ENCODE measurements at places on chromosomes 4 and X.

DNA sequence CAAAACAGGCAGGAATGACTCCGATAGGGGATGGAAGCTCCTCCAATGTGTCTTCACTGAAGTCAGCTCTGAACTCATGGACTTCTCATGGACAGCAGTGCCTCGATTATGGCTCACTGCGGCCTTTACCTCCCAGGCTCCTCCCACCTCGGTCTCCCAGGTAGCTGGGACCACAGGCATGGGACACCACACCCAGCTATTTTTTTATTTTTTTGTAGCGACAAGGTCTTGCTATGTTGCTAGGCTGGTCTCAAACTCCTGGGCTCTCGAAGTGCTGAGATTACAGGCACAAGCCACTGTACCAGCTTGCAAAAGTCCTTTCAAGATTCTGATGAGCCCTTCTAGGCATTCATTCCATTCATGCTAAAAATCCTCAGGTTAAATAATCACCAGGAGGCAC is 181.5 kb downstream of the NSUN7 start:
- DNase-seq = no peak

- no peak for DNase-seq
Observed at GRCh38 chrX:17642891-17643290, 94.4 kb upstream of the SCML1 start.

GRCh38 chrX:52261125-52261462 is 76.4 kb downstream of the MAGED4 start:
- no peak for DNase-seq

DNA sequence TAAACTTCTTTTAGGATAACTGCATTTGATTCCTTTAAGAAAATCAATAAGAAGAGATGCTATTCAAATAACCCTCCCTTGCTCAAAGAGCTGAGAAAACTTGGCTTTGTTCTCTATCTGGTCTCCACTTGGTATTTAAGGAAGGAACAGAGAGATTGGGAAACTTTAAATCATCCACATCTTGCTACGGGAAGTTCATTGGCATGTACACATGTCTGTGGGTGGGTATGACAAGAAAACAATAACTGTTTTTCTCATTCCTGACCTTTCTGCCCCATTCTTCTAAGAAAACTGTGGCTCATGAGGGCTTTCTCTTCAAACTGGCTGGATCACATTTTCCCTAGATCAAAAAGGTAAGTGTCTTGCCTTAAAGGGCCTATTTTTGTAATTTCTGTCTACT is 6.0 kb downstream of the SEL1L3 start:
- no peak for DNase-seq

DNA sequence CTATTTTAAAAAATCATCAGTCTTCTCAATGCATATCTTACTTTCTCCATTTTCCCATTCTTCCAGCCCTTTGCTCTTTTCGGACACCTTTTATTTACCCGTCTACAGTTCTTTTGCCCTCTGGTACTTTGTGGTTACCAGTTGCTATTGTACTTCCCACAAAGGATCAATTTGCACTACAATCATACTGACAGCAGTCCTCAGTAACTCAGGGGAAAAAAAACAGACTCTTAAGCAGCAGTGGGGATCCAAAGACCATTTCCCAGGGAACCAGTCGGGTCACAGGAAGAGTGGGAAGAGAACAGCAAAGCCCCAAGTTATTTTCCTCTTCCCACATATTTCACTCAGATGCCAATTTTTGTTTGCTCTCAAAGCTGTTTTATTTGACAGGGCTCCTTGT is 23.1 kb downstream of the DMD start:
- DNase-seq = no peak

DNA sequence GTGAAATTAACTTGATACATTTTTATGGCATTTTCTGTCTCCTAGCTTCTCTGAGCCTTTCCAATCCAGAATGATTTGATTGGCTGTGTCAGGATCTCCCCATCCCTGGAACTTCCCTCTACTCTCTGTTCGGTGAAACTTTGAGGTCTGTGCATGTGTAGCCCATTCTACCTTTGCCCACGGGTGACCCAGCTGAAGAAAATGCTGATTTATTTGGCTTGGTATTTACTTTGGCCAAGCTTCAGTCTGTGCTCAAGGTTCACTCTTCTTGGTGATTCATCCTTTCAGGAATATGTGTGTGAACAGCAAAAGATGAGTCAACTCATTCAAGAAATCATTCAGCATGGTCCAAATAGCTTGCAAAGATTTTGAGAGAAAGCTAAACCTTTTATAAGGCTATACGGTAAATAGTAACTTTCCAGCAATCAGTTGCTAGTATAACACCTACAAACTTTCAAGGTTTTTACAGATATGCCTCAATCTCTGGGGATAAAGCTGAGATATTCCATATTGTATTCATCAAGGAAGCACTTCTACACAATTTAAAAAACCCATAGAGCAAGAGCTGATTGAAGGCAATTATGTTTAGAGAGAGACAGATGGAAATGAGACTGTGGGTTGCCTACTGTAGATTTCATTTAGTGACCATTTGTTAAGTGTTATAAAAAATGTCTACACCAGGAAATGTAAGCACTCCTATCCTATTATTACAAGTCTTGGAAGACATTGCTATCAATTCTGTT is 233.9 kb upstream of the CXXC4 start:
- peak; percentile 82 for DNase-seq

DNA sequence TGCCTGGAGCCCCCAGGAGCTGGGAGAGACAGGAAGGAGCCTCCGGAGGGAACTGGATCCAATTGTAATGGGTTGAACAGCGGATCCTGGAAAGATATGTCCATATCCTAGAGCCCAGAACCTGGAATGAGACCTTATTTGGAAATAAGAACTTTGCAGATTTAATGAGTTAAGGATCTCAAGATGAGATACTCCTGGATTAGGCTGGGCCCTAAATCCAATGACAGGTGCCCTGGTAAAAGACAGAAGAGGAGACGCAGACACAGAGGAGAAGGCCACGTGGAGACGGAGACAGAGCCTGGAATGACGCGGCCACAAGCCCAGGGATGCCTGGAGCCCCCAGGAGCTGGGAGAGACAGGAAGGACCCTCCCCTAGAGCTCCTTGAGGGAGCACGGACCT is 34.1 kb downstream of the P2RY8 start:
- no peak for DNase-seq

- DNase-seq = no peak
Observed at GRCh38 chrX:110201799-110202198, 116.1 kb downstream of the AMMECR1 start.

GRCh38 chrX:25290132-25290531 is 274.4 kb upstream of the ARX start:
- DNase-seq = no peak

Data from ACHN (cell line).